ENCODE measurements at places on chromosomes 3 and 15. TPM values are rescaled to one million over a fixed set of nuclear protein-coding genes. Genes with fewer than 3 reads are reported as not detected.

DNA sequence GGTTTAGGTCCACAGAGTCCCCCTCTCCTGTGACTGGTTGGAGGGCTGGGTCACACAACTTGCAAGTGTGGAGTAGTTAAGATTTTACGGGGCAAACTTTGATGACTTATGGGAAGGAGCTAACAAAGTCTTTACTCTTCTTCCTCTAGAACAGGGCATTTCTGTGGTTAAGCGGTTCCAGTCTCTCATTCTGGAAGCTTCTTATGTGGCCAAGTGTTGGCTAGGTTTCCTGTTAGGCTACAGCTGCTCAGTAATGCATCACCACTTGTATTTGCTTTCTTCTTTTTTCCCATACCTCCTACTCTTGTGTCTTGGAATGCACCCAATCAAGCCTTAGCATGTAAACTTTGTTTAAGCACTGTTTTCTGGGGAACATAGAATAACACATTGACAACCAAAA, 100.6 kb upstream of the PLAAT1 start:
- no peak for DNase-seq

GRCh38 chr3:16496408-16497222, 16.9 kb downstream of the RFTN1 start:
- no peak for DNase-seq

- peak; percentile 25 for DNase-seq
These were observed 2.0 kb downstream of the GALNT15 start for GRCh38 chr3:16176391-16177030.

DNA sequence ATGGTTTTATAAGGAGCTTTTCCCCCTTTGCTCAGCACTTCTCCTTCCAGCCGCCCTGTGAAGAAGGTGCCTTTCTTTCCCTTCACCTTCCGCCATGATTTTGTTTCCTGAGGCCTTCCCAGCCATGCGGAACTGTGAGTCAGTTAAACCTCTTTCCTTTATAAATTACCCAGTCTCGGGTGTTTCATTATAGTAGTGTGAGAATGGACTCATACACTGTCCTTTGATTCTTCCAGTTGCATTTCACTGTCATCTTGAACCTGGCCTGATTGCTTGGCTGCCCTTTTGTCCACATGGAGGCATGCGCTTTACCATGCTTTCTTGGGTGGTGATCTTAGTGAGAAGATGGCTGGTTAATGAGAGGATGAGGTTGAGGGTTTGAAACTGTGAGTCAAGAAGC, 23.2 kb downstream of the USP13 start:
- DNase-seq = no peak

GRCh38 chr3:21914451-21914850, 163.4 kb upstream of the ZNF385D start:
- no peak for DNase-seq

DNA sequence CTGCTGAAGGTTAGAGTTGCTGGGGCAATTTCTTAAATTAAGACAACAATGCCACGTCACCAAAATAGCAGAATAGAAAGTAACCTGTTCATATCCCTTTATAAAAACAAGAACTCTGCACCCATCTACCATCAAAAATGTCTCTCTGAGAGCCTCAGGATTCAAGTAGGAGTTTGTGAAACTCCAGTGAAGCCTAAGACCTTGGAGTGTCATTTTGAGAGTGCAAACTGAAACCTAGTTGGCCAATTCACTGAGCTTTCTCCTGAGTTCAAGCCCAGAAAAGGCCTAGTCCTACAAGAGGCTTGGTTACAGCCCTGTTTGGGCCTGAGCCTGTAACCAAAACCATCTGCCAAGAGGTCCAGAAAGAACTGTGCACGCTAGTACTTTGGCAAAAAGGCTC, 335.1 kb downstream of the EFHB start:
- DNase-seq = no peak

SERPINI1 gene
- 0.90 TPM for polyA plus RNA-seq

STRA6 gene
- not detected for polyA plus RNA-seq

- no peak for DNase-seq
These were observed 55.1 kb downstream of the OTOL1 start for GRCh38 chr3:161551697-161552096.

DNA sequence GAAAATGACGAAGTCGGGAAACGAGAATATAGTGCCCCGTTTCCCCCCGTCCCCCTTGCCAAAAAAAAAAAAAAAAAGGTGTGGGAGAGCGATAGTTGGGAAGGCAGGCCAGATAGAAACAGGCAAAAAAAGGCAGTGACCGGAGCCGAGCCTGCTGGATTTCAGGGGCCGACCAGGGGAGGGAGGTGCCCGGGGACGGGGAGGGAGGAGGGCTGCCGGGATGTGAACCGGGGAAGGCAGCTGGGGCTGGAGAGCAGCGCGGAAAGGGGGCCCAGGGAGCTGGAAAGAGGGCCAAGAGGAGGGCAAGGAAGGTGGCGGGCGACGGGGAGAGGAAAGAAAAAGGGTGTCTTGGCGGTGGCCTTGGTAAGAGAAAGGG, 837 bp downstream of the LRRN1 start:
- DNase-seq = no peak

GRCh38 chr3:107268469-107268868, 108.8 kb upstream of the CCDC54 start:
- no peak for DNase-seq

- DNase-seq = no peak
These were observed 235.3 kb downstream of the KCNMB2 start for GRCh38 chr3:178771511-178771910.

DNA sequence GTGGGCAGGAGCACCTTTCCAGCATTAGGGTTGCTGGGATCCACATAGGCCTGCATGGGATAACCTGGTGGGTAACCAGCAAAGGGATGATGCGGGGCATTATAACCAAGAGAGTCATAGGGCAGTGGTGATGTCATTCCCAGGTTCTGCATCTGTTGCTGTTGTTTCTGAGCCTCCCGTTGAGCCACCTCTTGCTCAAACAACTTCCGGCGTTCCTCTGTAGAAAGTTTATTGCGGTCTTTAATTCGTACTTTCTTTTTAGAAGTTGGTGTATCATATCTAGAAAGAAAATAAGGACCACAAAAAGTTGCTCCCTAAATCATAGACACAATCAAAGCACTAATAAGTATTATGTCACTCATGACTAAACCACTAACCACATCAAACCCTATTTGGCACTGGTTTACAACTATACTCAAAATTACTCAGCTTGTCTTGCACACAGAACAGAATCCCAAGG, 77.8 kb downstream of the NBEAL2 start:
- DNase-seq = no peak

DNA sequence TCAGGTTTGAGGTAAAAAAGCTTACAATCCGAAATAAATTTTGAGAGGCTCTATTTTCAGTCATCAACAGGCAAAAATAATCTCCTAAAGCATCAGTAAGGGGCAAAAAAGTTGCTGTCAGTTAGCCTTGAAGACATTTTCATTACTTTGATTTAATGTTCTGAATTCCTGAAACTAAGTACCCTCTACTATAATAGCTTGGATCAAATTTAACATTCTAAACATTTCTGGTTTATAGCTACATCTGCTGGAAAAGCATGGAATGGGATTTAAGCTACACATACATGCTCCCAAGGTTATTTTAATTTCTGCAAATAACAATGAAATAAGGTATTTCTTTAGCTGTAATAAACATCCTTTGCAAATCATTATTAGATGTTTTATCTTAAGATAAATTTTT, 245.4 kb downstream of the ULK4 start:
- DNase-seq = no peak

DNA sequence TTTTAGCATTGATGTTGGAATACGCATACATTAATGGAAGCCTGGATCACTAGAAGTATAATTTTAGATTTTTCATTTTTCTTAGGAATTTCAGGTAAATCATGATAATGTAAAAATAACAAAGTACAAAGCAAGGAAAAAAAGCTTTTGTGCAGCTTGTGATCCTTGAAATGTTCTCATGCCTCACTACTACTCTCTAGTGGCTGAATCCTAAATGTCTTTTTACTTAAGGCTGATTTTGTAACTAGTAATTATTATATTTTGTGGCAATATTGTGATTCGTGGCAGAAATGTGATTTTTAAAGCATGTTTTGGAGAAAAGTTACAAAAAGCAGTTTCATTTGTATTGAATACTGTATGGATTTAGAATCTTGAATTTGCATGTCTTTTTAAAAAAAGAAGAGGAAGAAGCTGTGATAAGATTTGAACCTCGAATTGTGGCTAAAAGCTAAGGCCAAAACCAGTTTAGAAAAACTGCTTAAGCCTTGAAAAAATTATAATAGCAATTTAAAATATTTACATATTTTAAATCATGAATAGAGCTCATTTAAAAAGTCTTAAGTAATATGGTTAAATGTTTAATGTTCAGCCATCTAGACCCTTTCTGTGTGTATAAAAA, 39.0 kb downstream of the U2SURP start:
- DNase-seq = no peak

ALG1L2 gene
- polyA plus RNA-seq = not detected

TNFAIP8L3 gene
- 0.44 TPM for polyA plus RNA-seq
